Pancreas (tissue), 10 donors: ENCODE measurements at places on chromosomes 4 and X.

DNA sequence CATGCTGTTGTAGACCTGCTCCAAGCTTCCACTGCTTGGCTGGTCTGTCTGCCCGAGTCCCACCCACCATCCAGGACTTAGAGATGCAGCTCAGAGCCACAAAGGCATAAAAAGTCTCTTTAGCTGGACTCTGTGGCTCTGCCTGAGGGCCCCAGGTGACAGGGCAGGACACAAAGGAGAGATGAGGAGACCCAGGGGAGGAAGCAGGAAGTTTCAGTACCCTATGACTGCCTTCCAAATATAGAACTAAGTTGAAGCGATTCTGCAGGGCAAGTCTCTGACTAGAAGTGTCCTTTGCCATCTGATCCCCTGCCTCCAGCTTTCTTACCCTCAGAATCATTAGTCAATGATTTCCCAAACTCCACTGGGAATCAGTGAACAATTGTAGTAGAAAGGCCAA lies 11.2 kb upstream of the CXCR3 start:
- DNase-seq = no peak

DNA sequence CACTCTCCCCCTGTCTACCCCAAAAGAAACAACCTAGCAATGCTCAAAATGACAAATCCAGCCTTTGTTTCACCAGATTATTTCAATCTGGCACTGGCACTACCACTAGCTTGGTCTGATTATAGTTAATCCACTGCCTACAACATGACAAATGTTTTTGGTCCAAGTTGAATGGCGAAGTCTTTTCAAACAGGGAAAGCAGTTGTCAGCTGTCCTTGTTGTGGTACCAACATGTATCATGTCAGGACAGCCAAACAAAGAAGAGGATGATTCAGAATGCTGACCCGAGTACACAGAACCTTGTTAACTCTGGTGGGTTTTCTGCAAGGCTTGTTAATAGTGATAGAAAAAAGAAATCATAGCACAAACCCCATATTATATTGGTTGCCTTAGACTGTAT lies 160.8 kb upstream of the ANK2 start:
- DNase-seq = no peak

DNA sequence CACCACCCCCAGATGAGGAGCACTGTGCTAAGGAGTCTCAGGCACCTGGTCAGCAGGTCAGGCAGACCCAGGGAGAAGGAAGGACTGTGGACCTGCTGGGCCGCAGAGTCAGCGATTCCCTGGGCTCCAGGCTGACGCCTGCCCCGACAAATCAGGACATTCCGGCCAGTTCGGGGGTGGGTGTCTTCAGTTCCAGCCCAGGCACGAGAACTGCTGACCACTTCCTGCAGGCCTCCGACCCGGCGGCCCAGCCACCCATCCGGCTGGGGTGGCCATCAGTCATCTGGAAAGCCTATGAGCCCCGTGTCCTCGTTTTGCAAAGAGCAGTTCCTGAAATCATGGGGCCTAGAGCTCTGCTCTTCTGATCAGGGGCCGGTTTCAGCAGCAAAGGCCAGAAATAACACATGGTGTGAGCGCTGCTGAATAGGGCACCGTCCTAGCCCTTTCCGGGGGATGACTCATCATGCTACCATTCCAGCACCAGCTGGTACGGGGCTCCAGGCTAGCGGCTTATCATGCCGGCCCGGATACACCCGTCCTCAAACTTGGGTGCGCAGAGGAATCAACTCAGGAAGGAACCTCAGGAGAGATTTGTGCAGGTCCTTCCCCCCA lies 7.8 kb upstream of the SH3TC1 start:
- DNase-seq = peak; percentile 60

GRCh38 chr4:160831165-160831922 lies 1332.5 kb downstream of the FSTL5 start:
- DNase-seq = no peak

GRCh38 chr4:182238355-182238931 lies 4.8 kb upstream of the TENM3 start:
- no peak for DNase-seq

DNA sequence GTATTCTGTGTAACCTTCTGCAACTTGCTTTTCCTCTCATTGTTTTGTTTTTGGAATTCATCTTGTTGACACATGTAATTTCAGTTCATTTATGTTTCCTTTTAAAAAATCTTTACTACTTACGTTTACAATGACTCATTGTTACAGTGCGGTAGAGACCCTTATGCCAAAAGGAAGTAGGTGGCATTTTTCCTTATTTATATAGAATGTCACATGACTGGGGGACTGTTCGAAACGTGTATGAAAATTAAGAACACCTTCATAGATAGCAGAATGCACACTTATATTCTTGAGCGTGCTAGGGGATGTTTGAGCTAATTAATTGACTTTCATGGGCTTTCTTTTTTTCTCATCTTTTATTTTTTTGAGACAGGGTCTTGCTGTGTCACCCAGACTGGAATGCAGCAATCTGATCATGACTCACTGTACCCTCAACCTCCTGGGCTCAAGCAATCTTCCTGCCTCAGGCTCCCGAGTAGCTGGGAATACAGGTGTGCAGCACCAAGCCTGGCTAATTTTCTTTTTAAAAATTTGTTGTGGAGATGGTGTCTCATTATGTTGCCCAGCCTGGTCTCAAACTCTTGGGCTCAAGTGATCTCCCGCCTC lies 7.3 kb downstream of the REPS2 start:
- no peak for DNase-seq

GRCh38 chr4:47668810-47669408 lies 169.0 kb downstream of the CORIN start:
- peak; percentile 7 for DNase-seq

DNA sequence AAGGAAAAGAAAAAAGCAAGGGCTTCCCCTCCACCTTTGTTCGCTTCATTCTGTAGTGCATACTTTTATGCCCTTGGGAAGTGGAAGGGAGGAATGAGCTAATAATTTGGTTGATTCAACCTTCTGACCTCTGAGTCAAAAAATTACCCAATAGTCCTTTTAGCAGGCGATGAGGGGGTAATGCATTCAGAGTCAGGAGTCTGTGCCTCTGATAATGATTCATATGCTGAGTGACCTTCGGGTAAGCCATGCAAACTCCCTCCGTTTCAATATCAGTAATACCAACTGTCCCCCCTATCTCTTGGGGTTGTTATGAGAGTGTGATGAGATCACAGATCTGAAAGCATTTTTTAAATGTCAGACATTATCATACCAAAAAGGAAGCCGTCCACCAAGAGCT lies 41.6 kb upstream of the ACSL4 start:
- DNase-seq = no peak

- DNase-seq = no peak
Observed at GRCh38 chrX:74133156-74133796, 170.7 kb upstream of the ZCCHC13 start.
